ENCODE measurements at places on chromosomes 16 and 17.

DNA sequence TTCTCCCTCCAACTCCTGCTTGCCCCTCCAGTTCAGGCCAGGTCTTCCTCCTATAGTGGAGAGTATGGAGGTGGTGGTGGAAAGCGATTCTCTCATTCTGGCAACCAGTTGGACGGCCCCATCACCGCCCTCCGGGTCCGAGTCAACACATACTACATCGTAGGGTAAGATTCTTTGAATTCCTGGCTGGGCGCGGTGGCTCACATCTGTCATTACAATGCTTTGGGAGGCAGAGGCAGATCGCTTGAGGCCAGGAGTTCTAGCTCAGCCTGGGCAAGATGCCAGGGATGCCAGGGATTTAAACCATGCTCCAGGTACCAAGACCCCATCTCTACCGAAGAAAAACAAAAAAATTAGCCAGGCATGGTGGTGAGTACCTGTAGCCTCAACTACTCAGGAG is 1.4 kb downstream of the ZG16 start:
- no peak for DNase-seq

DNA sequence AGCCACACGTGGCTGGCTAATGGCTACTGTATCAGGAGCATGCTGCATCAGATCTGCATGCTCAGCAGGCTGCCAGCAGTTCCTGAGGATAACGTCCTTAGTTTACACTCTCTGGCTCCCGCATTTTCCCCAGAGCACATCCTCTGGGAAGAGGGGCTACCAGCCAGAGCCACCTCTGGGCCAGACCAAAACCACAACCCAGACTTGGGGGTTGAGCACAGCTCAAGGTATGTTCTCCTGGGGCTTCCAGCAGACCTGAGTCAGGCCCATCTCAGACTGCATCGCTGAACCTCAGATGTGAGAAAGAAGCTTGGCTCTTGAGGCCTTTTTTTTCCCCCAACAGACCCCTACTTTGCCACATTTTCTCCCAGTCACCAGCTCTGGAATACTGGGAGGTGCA is 23.7 kb upstream of the WSCD1 start:
- no peak for DNase-seq

- no peak for DNase-seq
Measured at GRCh38 chr16:69669577-69669976, 56.8 kb downstream of the NQO1 start.

GRCh38 chr16:29116980-29117379 is 132.1 kb downstream of the LAT start:
- no peak for DNase-seq

GRCh38 chr17:57987581-57988300 is at the start of gene VEZF1:
Gene VEZF1 (minus strand): TSS chr17:57988254. CDS start chr17:57988111, 143 bp downstream.
- DNase-seq, result peak; percentile 17

DNA sequence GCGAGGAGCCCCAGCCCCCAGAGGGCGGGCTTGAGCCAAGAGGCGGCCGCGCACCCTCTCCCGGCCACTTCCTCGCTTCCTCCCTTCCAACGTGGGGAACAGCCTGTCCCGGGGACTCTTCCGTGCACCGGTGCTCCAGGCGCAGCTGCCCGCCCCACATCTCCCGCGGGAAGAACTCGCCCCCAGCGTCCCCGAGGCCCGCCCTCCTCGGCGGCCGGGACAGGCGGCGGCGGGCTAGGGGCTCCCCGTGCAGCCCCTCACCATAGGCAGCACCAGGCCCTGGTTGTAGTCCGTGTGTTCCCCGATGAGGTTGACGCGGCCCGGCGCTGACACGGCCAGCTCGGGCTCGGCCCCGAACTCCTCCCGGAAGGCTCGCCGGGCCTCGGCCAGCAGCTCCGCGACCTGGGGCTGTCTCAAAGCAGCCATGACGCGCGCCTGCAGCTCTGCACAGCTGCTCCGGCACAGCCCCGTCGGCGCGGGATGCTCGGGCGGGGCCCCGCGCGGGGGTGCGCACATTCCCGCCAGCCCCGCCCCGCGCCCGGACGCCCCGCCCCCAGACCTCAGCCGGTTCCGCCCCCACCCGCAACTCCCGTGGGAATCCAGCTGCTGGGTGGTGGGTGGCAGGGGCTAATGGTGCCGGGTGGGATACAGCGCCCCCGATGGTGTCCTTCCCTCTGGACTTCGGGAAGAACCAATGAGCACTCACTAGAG is at the start of gene GALK1:
TSS of gene GALK1 (minus strand) at position 482 of the 711 bp plus-strand sequence. CDS start at position 426, 56 bp downstream.
- DNase-seq, result peak; percentile 68

- DNase-seq, result no peak
Measured at GRCh38 chr17:16875662-16876061, 96.3 kb downstream of the TNFRSF13B start.

GRCh38 chr17:63840591-63841349 is 1.7 kb downstream of the SMARCD2 start:
- DNase-seq, result no peak

- DNase-seq, result no peak
Measured at GRCh38 chr17:78132084-78132676, 1.6 kb downstream of the TMC8 start.

DNA sequence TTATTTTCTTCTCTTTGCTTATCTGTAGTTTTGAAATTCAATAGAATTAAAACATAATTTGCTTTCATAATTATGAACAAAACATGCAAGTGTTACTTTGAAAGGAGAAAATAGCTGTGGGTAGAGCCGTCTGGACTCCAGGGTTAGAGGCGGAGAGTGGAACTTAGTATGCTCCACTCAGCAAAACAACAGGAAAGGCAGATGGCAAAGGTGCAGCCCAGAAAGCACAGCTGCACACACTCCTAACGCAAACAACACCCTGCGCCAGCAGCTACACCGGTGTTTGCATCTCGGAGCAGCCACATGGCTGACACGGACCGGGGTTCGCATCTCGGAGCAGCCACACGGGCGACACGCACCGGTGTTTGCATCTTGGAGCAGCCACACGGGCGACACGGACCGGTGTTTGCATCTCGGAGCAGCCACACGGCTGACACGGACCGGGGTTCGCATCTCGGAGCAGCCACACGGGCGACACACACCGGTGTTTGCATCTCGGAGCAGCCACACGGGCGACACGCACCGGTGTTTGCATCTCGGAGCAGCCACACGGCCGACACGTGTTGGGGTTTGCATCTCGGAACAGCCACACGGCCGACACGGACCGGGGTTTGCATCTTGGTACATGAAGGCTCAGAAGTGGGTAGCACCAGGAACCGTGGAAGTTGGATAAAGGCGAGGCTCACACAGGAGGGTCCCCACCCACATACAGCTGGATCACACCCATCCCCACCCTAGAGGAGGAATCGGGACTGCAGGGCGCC is 12.2 kb upstream of the CAPN15 start:
- DNase-seq, result no peak

GRCh38 chr17:73560661-73561060 is 83.6 kb downstream of the SDK2 start:
- no peak for DNase-seq

DNA sequence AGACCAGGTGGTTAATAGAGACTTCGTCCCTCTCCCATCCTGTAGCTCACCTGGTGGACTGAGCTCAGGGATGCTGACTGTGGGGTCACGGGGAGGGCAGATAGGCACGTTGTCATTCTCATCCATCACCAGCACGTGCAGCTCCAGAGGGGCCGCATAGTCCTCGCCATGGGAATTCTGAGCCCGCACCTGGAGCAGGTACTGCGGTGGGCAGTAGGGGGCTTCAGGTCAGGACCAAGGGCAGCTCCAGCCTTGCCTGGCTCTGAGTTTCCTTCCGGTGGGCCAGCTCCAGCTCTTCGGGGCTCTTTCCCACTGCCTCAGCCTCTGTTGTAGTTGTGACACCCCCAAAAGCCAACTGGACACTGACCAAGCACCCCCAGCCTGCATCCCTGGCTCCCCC is 5.6 kb downstream of the CDH16 start:
- DNase-seq, result no peak

- DNase-seq, result no peak
Measured at GRCh38 chr16:18832006-18832405, 30.7 kb upstream of the ARL6IP1 start.

- DNase-seq, result no peak
Measured at GRCh38 chr16:25563700-25564099, 128.1 kb upstream of the HS3ST4 start.

GRCh38 chr16:88289968-88290401 is 92.8 kb upstream of the ZNF469 start:
- no peak for DNase-seq

DNA sequence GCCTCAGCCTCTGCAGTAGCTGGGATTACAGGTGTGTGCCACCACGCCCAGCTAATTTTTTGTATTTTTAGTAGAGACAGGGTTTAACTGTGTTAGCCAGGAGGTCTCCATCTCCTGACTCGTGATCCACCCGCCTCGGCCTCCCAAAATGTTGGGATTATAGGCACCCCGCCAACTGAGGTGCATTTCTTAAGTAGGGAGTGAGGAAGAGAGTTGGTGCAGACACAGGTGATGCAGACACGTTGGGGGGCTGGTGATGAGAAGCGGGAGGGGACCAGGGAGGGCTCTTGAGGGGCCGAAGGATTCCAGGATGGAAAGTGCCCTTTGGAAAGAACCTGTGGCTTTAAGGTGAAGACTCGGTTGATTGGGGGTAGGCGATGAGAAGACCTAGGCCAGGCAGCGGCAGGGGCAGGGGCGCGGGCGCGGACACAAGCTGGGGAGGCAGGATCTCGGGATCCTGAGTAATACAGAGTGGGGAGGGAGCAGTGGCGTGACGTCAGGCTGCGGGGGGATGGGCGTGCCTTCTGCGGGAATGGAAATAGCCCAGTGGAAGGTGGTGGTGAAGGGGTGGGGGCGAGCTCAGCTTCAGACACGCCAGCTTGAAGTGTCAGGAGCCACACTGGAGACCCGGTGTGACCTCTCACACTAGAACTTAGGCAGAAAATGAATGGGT is 2.5 kb upstream of the ATP6V0C start:
- DNase-seq, result no peak

DNA sequence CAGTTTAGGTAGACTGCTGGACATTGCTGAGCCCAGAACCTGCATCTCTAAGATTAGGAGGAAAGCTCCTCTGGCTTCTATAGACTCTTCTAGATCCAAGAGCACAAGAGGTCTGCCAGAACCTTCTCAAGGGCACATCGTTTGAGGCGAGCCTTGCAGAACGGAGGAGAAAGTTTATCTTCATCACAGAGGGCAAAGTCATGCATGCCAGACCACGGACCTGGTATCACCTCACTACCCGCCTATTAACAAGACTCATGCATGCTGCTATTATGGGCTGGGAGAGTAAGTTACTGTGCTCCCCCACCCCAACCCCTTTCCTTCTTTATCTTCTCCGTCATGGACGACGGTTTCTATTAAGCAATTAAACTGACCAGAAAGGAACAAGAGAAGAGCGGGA is 23.3 kb downstream of the MYH11 start:
- no peak for DNase-seq

GRCh38 chr17:40699371-40699770 is 4.2 kb downstream of the KRT24 start:
- no peak for DNase-seq

- no peak for DNase-seq
Measured at GRCh38 chr17:56786989-56787482, 46.7 kb downstream of the C17orf67 start.

DNA sequence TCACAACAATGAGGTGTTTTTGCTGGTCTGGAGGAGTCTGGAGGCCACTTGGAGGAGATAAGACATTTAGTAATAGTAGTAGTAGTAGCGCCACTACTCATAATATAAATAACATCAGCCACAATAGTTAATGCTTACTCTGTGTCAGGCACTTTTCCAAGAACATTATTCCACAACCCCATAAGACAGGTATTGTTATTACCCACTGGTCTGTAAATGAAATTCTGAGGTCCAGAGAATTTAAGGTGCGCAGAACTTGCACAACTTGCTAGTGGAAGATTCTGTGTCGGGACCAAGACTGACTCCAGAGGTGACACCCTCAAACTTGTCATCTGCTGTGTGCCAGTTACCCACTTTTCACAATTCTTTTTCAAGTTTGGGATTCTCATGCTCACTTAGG is 106.5 kb downstream of the MRM1 start:
- DNase-seq, result no peak

DNA sequence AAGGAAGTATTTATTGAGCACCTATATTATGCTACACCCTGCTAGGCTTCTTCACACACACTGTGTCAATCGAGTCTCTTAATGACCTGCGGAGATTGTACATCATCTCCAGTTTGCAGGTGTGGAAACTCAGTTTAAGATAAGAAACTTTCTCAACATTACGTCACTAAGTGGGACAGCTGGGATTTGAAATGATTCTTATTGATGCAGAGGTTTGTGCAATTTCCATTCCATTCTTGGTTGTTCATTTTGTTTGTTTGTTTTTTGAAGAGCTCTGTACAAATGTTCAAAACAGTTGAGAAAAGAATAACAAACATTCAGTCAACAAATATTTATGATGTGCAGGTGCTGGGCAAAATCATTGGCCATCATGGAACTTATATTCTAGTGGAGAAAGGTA is 84.8 kb downstream of the MAP2K6 start:
- no peak for DNase-seq

DNA sequence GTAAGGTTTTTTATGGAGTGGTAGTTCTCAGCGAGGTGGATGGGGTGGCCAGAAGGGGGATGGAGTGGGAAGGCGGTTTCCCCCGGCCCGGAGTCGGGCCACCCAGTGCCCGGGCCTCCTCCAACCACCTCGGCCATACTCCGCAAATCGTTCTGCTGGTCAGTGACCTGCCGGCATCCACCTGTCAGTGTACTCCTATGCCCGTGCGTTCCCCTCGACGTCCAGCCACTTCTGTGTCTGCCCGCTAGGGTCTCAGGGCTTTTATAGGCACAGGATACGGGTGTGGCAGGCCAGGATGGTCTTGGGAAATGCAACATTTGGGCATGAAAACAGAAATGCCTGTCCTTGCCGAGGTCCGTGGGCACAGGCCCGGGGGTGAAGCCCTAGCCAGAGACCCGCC is 19.3 kb upstream of the ASGR2 start:
- no peak for DNase-seq

GRCh38 chr16:61945511-61945910 is 90.7 kb downstream of the CDH8 start:
- no peak for DNase-seq

GRCh38 chr17:6456914-6457687 is 12.8 kb downstream of the PIMREG start:
- DNase-seq, result no peak

DNA sequence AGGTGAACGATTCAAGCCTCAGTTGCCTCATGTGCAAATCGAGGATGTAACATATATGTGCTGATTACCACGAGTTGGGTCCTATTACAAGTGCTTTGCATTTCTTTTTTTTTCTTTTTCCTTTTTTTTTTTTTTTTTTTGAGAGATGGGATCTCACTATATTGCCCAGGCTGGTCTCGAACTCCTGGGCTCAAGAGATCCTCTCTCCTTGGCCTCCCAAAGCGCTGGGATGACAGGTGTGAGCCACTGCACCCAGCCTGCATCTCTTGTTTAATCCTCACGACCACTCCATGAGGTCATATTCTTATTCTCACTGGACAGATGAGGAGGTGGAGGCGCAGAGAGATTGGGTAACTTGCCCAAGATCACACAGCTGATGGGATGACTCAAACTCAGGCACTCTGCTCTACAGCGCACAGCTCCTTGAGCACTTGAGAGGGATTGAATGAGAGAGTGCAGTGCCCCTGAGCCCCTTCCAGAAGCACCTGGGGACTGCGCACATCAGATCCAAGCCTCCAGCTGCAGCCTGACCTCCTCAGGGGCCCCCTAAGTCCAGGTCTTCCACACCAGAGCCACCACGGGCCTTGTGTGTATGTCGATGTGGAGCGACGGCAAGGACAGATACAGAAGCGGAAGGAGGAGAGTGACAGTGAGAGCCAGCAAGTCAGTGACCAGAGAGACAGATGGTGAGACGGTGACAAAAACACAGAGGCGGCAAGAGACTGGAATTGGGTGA is 4.9 kb downstream of the STX1B start:
- no peak for DNase-seq

GRCh38 chr17:75552425-75553294 is 27.2 kb downstream of the LLGL2 start:
- no peak for DNase-seq
